ENCODE measurements at places on chromosomes 3 and 15.

- DNase-seq: no peak
Observed at GRCh38 chr15:61871926-61872522, 188.2 kb downstream of the VPS13C start.

- DNase-seq: no peak
Observed at GRCh38 chr15:92645051-92645631, 10.4 kb downstream of the FAM174B start.

DNA sequence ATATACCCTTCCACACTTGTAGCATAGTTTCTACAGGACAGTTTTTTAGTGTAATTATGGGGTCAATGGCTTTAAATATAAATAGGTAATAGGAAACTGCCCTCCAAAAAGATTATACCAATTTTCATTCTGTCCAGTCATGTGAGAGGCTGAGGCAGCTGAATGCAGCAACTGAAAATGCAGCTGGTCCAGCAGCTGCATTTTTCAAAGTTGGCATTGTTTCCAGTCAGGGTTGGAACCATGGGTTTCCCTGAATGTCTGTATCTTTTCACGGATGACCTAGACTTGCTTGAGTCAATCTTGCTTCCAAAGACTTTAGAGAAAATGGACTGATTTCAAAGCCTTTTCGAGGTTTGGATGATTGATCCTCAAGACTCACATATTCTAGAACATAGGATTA, 9.9 kb upstream of the KNL1 start:
- no peak for DNase-seq

DNA sequence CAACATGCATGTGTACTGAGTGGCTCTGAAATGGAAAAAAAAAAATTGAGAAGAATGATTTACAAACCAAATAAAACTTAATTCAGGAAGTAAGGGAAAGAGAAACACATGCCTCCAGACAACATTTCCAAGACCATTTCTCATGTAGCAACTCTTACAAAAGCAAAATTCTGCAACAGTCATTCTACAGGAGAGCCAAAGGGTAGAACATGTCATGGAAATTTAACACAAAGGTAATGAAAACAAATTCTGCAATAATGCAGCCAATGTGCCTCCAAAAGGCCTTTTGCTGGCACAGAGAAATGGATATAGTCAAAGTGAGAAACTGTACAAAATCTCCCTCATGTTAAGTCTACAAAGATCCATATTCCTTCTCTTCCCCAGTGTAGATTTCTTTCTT, 4.0 kb downstream of the PEX11A start:
- no peak for DNase-seq

- DNase-seq: no peak
Observed at GRCh38 chr15:80203361-80203885, 48.6 kb downstream of the CTXND1 start.

GRCh38 chr3:115986555-115987207, 363.4 kb downstream of the GAP43 start:
- no peak for DNase-seq

DNA sequence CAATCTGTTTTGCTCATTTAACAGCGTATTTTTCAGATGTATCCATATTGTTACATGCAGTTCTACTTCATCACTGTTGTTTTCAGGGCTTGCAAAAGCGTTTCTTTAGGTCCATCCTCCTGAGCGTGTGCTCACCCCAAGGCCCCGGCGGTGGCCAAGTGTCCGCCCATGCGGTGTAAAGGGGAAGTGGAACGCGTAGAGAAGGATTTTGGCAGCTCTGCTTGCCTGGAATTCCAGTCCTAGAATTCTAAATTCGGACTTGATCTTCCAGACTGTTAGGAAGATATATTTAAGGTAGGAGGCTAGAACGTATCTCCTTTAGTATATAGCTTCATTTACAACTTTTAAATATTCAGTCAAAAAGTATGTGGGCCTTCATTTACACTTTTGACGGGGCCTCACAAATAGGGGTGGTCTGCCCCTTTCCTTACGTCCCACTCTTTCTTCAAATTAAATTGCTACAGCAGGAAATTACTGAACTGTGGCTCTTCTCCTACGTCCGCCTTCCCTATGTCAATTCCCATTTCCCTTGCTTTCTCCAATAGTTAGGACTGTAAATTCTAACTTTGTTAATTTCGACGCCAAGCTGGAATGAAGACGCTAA, 609 bp upstream of the TBC1D23 start:
- DNase-seq: no peak

GRCh38 chr15:66692391-66692790, 9.6 kb upstream of the SMAD6 start:
- DNase-seq: no peak

- DNase-seq: no peak
Observed at GRCh38 chr3:8562081-8562595, 60.5 kb downstream of the LMCD1 start.

GRCh38 chr3:16203031-16203430, 28.6 kb downstream of the GALNT15 start:
- no peak for DNase-seq

- peak; percentile 46 for DNase-seq
Observed at GRCh38 chr3:146558781-146559180, 14.4 kb upstream of the PLSCR1 start.

GRCh38 chr15:90885432-90886290, 1.4 kb downstream of the FES start:
- peak; percentile 68 for DNase-seq

- DNase-seq: no peak
Observed at GRCh38 chr3:56557831-56558170, 826 bp downstream of the CCDC66 start.

GRCh38 chr15:62219799-62220198, 54.7 kb upstream of the C2CD4B start:
- DNase-seq: no peak

- DNase-seq: no peak
Observed at GRCh38 chr3:72661115-72661457, 187.2 kb downstream of the SHQ1 start.

GRCh38 chr15:42804739-42805138, 67.8 kb upstream of the CDAN1 start:
- DNase-seq: no peak

- DNase-seq: no peak
Observed at GRCh38 chr3:180571831-180572598, 29.9 kb upstream of the TTC14 start.

DNA sequence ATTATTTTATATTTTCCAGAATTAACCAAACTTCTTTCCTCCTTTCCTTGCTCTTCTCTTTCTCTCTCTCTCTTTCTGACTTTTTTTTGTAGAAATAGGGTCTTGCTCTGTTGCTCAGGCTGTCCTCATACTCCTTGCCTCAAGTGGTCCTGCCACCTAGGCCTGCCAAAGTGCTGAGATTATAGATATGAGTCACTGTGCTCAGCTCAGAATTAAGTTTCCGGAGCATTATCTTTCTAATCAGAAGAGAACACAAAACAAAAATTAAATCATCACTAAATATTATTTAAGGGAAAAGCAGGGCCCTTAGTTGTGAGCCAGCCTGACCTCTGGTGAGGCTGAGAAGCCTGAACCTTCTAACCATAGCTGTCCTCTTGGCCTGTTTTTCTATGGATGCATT, 168.2 kb downstream of the SOX2 start:
- DNase-seq: no peak

- DNase-seq: no peak
Observed at GRCh38 chr3:159236321-159236720, 434.5 kb downstream of the MFSD1 start.
